ENCODE measurements at places on chromosomes 11 and 22.

- DNase-seq, result no peak
Observed at GRCh38 chr11:47516984-47517853, 35.7 kb downstream of the CELF1 start.

DNA sequence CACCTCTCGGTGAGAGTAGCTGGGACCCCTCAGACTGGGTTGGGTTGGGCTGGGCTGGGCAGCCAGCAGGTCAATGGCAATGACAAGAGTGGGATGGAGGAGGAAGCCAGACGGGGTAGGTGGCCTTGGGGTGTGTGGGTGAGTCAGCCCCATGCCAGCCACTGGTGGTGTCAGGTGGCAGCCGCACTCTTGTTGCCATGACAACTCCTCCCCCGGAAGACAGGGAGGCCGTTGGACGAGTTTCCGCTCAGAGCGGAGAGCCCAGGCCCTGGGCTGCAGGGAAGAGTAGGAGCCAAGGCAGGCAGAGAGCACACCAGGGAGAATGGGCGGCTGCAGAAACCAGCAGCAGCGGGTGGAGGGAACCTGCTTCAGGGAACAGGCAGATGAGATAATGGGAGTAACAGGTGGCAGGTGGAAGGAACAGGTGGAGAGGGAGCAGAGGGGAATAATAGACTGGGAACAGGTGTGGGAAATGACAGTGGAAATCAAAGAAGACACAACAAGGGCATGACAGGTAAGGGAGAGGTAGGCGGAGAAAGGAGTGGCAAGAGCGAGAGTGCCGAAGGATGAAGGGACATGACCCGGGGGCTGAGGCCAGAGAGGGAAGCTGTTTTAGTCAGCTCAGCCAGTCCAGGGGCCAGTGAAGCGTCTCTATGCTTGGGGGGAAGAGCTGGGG lies 8.7 kb downstream of the SPTBN2 start:
- no peak for DNase-seq

DNA sequence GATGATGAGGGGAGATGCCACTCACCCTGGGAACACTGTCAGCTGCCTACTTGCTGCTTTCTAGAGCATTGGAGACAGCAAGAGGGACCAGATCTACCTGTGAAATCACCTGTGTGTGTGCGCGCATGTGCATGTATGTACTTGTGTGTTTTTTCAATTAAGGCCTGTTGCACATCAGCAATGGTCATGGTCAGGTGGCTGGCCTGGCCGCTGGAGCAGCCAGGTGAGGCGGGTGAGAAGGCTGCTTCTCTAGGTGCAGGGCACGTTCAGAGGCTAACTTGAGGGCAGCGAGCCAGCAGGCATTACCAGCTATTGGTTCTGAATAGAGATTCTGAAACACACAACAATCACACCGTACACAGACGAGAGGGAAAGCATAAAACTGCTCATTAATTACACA lies 65.1 kb downstream of the PARVG start:
- no peak for DNase-seq

GRCh38 chr11:43404406-43404805 lies 45.7 kb downstream of the TTC17 start:
- DNase-seq, result no peak

DNA sequence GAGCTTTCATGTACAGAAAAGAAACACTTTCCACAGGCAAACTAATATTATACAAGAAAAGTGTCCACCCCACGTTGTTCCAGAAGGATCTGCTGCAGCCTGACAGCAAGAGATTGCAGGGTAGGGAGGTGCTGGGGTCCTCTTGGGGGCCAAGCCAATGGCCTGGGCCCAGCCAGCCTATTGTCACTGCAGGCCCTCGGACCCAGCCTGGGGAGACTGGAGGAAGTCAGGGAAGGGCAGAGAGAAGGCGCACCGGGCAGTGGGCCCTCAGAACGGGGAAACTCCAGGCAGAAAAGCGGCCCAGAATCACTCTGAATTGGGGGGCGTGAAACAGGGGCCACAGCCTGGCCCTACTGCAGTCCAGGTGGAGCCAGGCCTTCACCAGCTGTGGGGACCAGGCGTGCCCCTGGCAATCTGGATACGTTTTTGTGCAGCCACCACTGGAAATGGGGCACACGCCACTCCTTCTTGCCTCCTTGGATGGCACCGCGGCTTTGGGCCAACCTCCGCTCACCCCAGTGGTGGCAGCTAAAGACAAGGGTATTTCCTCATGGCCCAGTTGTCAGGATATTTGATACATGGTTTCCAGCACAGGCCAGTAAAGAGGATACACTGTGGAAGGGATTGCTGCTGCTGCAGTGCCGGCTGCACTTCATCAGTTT lies 3.9 kb upstream of the NAP1L4 start:
- no peak for DNase-seq
